ENCODE measurements at places on chromosomes 6 and 20.

DNA sequence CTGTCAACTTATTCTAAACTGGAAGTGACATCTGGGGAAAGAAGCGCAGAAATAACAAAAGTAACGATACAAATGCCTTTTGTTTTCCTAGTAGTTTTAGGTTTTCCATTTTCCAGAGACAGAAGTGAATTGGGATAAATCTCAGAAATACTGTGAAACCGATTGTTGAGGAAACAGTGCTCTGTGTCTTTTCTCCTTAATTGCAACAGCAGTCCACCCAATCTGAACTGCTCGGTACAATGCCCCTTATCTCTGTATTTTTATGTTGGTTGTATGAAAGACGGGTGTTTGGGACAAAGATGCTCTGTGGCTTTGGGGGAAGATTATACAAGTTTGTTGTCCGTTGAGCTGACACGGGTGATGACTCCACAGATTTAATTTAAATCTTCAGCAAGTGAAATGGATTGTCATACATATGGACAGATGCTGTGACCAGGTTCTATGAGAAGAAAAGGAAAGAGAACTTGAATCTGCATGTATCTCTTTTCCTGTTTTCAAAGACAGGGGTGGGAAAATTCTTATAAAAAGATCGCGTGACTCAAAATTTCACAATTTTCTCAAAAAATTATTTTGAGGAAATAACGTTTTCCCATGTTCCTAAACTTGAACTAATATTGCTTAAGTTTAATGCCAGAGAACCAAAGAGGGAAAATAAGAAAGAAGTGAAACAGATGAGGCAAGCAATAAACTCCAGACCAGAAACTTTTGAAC lies 41.2 kb downstream of the SASH1 start:
- no peak for DNase-seq

DNA sequence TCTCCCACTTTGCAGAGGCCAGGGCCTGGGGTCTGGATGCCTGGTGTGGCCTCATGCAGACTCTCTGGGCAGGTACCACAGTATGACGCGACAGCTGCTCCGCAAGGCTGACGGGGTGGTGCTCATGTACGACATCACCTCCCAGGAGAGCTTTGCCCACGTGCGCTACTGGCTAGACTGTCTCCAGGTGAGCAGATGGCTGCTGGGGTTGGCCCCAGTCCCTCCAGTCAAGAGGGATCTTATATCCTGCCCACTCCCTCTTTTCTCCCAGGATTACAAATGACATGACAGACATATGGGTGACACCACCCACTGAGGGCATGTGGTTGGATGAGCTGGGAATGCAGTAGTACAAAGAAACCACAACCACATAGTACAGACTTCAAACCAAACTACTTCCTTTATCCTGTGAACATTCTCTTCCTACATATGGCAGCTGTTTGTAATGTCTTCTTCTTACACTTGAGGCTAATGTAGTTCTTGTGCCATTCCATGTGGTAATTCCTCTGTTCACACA lies 29.9 kb downstream of the RAB44 start:
- DNase-seq: no peak

DNA sequence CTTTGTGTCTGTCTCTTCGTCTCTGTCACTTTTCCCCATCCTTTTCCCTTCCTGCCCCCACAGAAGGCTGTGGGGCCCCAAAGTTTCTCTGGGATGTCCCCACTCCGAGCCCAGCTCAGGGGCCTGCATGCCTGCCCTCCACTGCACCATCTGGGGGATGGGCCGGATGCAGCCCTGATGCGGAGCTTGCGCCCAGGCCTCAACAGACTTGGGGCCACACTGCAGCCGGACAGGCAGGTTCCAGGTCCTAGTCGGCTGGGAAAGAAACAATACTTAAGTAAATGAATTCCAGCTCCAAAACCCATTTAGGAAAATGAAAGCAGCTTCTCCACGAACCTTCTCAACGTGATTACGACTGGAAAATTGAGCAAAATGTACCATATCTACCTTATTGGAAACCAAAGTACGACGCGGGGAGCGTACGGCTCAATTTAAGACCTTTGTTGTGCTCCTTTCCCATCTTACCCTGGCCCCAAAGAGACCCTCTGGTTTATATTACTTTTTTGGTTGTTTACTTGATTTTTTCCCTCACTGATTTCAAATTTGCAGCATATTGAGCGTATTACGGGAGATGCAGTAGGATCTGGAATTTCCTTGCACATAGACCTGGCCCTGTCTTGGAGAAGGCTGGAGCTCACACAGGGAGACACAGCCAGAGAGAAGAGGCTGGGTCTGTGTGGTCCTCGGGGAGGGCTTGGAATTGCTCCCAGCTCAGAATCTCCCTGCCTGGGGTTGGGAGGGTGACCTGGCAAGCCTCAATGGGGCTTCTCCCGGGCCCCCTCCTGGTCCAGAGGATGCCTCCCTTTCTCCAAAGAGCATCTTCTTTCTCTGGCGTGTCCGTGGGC lies 8.0 kb downstream of the FOXC1 start:
- no peak for DNase-seq

- no peak for DNase-seq
Measured at GRCh38 chr6:10643201-10643651, 51.2 kb downstream of the C6orf52 start.

- no peak for DNase-seq
Measured at GRCh38 chr20:37627060-37627766, 66.6 kb upstream of the CTNNBL1 start.

DNA sequence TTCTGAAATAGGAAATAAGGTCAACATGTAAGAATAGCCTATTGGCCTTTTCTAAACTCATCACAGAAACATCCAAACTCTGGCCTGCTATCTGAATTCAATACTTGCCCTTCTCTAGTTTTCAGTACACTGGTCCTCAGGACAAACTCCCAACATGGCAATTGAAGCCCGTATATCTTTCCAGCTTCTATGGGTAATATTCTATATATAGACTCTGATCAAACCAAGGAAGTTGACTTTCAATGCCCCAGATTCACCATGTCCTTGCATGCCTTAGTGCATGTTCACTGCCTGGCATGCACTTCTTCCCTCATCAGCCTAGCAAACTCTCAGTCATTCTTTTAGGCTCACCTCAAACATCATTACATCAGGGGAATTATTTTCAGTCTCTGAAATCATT lies 73.2 kb downstream of the RSPO3 start:
- no peak for DNase-seq

GRCh38 chr20:47847884-47848485 lies 62.7 kb upstream of the SULF2 start:
- DNase-seq: no peak

DNA sequence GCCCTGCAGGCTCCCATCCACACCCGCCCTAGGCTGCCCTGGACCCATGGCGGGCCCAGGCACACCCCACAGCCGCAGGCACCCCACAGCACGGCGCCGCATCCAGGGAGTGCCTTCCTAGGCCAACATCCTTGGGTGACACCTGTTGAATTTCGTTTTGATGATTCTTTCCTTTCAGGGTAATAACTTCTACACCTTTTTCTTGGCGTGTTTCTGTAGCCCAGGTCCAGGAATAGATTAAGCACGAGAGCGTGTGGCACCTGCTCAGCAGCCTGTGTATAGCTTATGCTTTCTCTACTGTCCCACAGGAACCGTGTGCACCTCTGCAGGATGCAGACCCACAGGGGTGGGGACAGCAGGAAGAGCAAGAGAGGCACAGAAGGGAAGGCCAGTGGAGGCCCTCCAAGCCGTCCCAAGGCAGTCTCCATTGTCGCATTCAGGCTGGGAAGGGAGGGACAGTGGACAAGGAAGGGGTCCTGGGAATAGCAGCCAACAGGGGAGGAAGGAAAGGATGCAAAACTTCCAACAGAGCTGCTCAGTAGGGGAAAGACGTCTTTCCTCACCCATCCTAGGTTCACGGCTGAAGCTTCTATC lies 118.1 kb upstream of the AFDN start:
- DNase-seq: no peak

- no peak for DNase-seq
Measured at GRCh38 chr20:951384-952169, 35.4 kb upstream of the ANGPT4 start.

DNA sequence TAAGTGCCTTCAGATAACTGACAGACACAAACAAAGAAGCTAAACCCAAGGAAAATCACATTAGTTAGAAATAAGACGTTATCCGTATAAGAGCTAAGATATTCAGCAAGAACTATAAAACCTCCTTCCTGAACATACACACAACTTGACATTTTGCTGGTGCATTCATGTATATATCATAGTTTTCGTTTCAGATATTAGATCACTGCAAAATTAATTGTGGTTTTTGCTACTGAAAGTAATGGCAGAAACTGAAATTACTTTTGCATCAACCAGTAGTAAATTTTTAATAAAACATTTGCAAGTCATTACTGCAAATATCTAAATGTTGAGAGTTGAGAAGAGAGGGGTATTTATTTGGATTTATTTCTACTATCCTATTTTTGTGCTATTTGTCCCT lies 26.1 kb upstream of the KCNQ5 start:
- no peak for DNase-seq

DNA sequence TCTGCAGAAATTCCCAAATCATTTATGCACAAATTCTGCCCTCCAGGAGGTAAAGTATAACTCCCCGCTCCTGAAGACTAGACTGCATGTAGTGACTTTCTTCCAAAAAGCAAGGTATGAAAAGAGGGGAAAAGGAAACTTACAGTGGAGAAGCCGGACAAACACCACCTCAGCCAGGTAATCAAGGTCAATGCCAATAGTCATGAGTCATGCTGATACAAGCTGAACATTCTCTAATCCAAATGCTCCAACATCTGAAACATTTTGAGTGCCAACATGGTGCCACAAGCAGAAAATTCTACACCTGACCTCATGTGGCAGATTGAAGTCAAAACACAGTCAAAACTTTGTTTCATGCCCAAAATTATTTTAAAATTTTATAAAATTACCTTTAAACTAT lies 165.6 kb downstream of the FOXA2 start:
- no peak for DNase-seq

GRCh38 chr6:14638435-14638905 lies 520.9 kb downstream of the CD83 start:
- no peak for DNase-seq

DNA sequence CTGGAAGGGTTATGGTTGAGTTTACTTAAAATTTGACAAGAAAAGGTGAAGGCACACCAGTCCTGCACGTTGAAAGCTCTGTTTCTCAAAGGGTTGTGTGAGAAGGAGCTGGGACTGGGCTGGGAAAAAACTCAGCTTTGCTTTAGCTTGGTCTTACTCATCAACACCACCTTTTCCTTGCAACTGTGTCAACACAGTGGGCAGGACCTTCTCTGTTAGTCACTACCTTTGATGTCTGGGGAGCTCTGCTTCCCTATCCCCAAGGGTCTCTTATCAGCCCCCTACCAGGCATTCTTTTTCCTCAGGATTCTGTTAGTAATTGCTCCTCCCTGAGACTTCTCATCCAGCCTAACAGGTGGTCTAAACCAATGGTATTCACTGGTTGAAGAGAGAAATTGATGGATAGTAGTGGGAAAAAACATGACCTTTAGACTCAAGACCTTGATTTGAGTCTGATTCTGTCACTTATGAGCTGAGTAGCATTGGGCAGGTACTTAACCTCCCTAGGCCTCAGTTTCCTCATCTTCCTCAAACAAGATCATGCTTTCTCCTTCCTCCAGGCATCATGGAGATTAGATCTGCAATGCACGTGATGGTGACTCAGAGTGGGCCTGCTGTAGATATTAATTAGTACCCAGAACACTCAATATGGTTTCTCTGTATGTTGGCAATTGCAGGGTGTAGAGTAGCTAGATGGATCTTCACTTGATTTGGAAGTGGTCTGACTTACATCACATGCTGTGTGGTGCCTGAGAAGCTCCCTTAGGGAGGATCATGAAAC lies 17.2 kb upstream of the FOXA2 start:
- DNase-seq: no peak

GRCh38 chr6:66897576-66897975 lies 1190.5 kb upstream of the EYS start:
- DNase-seq: no peak

- DNase-seq: no peak
Measured at GRCh38 chr6:163992701-163993100, 578.2 kb downstream of the QKI start.

DNA sequence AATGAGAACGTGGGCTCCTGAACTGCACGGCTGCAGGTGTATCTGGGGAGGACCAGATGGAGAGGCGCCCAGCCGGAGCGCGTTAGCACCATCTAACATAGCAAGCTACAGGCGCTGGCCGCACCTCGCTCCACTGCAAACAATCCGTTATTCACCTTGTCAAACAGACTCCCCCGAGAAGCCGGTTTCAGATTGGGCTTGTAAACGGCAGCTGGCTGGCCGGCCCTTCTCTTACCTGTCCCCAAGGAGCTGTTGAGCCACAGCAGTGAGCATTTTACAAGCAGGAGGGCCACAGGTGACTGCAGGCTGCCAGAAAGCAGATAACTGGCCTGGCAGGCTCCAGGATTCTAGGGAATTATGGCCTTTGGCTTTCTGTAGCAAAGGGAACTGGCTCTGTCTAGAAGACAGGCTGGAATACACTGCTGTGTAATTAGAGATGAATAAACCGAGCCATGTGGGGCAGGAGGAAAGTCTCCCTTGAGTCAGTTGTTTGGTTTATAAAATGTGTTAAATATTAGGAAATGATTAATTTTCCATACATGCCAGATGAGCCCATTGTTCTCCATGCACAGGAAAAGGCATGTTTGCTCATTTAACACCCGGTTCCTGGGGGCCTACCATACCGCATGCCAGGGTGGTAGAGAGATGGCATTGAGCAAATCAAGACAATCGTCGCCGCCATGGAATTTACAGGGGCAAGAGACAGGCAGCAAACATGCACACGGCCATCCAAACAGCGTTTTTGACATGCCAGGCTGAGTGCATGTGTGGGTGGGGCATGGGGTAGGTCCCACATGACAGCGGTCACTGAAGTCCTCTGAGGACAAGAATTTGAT lies 159.3 kb downstream of the NFATC2 start:
- DNase-seq: no peak

DNA sequence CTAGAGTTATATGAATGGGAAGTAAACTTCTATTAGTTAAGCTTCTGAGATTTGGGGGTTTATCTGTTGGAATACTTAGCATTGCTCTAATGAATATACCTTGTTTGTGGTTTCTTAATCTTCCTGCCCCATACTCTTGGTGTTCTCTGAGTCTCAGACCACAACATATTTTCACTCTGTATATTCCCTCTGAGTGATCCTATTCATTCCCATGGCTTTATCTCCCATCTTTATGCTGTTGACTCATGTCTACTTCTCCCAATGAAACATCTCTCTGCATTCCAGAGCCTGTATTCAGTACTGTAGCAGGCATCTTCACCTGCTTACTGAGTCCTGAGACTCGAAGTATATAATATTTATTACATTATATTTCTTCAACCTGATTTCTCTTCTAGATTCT lies 283.7 kb upstream of the MAP3K7 start:
- no peak for DNase-seq

- DNase-seq: no peak
Measured at GRCh38 chr6:53828215-53828614, 33.4 kb downstream of the LRRC1 start.

- DNase-seq: no peak
Measured at GRCh38 chr20:25072226-25072811, 9.6 kb downstream of the VSX1 start.

- peak; percentile 87 for DNase-seq
Measured at GRCh38 chr6:11381801-11382513, 149.5 kb upstream of the NEDD9 start.

Data from CD4-positive, alpha-beta T cell treated with Interferon alpha-2 for 1 hour (primary cell).